ENCODE measurements at places on chromosomes 1 and 21.
A peak's percentile ranks its signal among the peaks of the same experiment; 100 is the strongest.

- DNase-seq: no peak
Measured at GRCh38 chr1:202217951-202218350, 24.4 kb downstream of the LGR6 start.

- peak; percentile 43 for DNase-seq
Measured at GRCh38 chr1:63827411-63828321, 53.8 kb downstream of the ROR1 start.

- no peak for DNase-seq
Measured at GRCh38 chr1:1419813-1420653, 1.0 kb downstream of the ANKRD65 start.

DNA sequence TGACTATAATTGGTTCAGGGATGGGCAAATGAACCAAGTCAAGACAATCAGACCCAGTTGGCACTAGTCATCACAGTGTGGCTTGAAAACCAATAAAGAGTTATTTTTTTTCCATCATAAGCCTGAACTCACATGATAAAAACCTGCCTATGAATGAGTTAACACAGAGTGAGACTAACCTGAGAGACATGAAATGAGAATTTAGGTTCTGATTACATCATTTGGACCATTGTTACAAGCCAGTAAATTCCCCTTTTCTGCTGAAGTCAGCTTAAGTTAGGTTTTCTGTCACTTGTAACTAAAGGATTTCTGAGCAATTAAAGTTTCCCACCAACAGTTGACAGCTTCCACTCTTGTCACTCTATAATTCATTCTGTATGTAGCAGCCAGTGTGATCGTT, 9.6 kb upstream of the RSBN1 start:
- DNase-seq: no peak

DNA sequence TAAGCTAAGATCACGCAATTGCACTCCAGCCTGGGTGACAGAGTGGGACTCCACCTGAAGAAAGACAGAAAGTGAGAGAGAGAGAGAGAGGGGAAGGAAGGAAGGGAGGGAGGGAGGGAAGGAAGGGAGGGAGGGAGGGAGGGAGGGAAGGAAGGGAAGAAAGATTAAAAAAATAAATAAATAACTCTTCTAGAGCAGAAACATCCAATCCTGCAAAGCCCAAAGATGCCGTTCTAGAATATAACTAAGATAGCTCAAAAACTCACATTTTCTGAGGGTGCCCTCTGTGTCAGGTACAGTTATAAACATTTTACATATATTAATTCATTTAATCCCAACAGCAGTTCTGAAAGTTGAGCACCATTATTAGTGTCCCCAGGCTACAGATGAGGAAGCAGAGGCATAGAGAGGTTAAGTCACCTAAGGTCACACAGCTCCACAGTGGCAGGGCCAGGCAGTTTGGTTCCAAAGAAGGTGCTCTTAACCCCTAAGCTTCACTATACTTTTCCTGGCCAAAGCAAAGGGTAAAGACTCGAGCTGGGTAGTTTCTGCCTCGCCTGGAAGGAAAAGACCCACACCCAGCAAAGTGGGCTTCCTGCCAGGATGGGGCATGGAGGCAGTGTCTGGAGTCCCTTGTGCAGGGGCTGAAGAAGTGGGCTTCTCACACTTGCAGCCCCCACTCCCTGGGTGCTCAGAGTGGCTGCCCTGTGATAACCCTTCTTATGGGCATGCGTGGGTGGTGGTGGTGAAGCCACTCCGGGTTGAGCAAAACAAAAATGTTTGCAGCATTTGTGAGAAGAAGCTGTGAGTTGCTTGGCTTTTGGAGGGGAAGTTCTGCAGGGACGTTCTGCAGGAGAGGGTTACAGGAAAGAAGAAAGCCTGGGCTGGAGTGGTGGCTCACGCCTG, 7.9 kb upstream of the PIK3CD start:
- DNase-seq: no peak

- DNase-seq: no peak
Measured at GRCh38 chr1:59948990-59949389, 22.4 kb upstream of the CYP2J2 start.

- no peak for DNase-seq
Measured at GRCh38 chr1:192284927-192285326, 31.9 kb upstream of the RGS21 start.

DNA sequence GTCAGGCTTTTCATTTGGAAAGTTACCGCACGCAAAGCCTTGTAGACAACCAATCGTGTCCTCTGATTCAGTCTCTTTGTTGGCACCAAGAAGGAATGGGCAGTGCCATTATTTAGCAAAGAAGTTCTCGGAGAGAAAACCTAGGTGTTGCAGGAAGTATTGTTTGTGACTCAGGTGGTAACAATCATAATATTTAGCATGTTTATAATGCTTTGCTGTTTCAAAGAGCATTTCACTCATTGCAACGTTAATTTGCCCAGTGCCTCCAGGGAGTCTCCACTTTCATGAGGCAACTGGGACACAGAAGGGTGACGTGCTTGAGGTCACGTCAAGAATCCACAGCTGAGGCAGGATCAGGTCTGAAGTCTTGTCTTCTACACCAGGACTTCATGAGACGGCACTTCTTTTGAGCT, 31.4 kb downstream of the STPG1 start:
- no peak for DNase-seq

DNA sequence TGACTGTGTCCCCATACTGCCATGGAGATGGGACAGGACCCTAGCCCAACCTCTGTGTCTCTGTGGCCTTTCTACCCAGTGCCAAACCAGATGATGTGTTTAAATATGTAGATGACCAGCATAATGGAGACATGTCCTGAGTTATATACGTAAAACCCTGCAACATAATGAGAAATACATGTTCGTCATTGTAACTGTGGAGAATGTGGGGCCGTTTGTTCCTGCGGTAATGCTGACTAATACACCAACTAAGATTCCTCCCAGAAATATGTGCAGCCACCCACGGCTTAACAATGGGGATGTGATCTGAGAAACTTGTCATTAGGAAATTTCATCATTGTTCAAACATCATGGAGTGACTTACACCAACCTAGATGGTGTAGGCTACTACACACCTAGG, 71.7 kb upstream of the SIM2 start:
- no peak for DNase-seq

DNA sequence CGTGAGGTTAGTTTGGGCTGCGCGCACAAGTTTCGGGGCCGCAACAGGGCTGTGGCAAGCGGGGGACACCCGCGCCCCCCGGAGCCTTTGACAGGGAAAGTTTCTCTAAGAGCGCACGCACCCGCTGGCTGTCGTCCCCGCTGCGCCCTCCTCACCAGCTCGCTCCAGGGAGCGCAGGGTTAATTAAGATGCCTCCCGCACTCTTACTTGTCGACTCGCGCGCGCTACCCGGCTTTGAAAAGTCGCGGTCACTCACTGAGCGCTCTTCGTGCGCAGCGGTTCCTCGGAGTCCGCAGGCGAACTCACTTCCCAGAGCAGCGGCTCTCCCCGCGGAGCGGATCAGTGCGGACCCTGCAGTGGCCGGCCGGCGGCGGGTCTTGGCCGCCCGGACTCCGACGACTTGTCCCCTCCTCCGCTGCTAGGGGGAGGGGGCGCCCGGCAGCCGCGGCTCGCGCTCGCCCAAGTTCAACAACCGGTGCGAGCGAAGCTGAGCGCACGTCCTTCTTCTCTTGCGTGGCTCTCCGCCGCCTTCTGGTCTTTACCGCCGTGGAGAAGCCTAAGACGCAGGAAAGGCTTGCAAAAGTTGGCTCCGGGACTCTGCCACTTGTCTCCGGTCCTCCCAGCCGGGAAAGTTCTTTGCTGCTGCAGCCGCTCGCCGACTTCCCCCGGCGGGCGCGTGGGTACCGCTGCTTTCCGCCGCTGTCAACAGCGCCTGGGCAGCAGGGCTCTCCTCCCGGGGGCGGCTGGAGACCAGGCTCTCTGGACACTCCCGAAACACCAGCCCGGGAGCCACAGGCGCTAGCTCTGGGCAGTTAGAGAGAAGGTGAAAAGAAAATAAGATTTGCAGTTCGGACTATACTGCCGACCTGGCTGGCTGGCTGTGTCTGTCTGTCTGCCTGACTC, 506 bp downstream of the JUN start:
- peak; percentile 35 for DNase-seq

All from ACHN (cell line).